Adrenal gland (tissue), 19 donors: ENCODE measurements at places on chromosomes 1 and 21.

GRCh38 chr21:39082656-39083376 is 100.4 kb downstream of the PSMG1 start:
- H3K27ac ChIP-seq, result no peak overlapping the region
- DNase-seq, result no peak
- H3K27me3 ChIP-seq, result no peaks in the 10 kb centered on the region
- H3K4me1 ChIP-seq, result no peaks in the 10 kb centered on the region
- H3K36me3 ChIP-seq, result no peaks in the 10 kb centered on the region
- no peak overlapping the region for H3K4me3 ChIP-seq

DNA sequence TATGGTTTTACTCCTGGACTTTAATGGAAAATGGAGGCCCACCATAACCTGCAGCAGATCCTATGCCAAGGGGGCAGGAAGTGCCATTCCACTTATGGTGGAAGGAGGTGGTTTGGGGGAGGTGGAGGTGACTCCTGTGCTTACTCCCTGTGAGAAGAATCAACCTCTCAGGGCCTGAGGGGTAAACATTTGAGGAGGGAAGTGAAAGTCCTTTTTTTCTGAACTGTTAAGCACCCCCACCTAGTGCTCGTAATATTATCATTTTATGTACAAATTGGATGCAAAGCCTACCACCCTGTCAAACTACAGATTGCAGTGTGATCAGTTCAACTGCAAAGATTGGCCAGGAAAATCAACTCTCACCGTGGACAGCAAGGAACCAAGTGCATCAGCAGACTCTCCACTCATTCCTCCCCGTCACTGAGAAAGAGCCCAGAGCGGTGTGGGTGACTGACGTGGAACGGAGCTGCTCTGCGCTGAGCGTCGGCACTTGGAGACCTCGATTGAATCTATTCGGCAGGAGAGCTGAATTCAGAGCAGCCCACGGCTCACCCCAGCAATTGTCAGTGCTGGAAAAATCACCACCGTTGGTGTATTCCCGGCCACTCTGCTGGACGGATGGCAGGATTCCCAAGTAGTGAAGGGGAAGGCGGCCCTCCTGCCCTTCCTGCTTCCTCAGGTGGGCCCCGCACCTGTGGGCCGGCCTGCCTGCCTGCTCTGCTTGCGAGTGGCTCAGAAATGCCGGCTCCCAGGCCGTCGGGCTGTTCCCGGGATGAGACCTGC is 46.8 kb upstream of the COX20 start:
- H3K4me3 ChIP-seq, result no peak overlapping the region
- no peak for DNase-seq
- H3K36me3 ChIP-seq, result no peaks in the 10 kb centered on the region

- H3K4me3 ChIP-seq, result no peak overlapping the region
- no peaks in the 10 kb centered on the region for H3K4me1 ChIP-seq
- DNase-seq, result no peak
- H3K36me3 ChIP-seq, result no peaks in the 10 kb centered on the region
- no peaks in the 10 kb centered on the region for H3K27me3 ChIP-seq
- H3K27ac ChIP-seq, result no peak overlapping the region
Observed at GRCh38 chr1:111904478-111905218, 84.8 kb downstream of the KCND3 start.

DNA sequence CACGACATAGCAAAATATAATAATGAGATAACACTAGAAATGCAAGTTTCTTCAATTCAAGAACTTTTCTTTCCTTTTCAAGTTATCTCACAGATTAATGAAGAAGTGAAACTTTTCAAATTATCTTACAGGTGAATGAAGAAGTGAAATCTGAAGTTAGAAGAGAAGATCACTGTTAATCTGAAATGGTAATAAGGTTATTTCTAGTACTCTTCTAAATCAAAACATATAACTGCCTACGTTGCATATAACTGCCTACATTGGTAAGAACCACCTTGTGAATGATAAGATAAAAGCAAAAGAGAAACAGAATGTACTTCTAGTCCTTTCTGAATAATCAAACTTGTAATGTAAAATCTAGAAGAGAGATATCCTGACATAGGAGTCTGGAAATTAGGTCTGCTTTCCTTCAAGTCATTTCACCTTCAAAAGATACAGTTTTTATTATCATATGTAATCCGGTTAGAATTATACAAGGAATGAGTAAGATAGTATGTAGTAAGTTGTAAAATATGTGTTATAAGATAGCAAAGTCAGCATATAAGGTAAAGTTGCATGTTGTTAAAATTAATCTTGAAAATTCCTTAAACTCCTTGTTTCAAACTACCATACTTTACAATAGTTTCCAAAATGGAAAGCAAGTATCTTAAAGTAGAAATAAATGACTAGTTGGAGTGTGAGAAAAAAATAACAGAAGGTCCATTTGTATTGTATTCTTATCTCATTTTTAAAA is 522.4 kb upstream of the ZRANB2 start:
- no peaks in the 10 kb centered on the region for H3K4me1 ChIP-seq
- DNase-seq, result no peak
- H3K27ac ChIP-seq, result no peak overlapping the region
- H3K4me3 ChIP-seq, result no peak overlapping the region

- H3K36me3 ChIP-seq, result no peaks in the 10 kb centered on the region
- no peaks in the 10 kb centered on the region for H3K27me3 ChIP-seq
- DNase-seq, result no peak
- no peak overlapping the region for H3K4me3 ChIP-seq
Observed at GRCh38 chr1:65425697-65426096, 5.2 kb downstream of the LEPR start.

DNA sequence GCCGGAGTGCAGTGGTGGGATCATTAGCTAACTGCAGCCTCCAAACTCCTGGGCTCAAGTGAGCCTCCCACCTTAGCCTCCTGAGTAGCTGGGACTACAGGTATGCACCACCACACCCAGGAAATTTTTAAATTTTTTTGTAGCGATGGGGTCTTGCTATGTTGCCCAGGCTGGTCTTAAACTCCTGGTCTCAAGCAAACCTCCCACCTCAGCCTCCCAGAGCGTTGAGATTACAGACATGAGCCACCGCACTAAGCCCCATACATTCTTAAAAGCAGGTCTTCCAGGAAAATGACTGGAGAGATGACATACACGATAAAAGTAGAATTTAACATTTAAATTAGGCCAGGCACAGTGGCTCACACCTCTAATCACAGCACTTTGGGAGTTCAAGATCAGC is 13.4 kb downstream of the MTFR1L start:
- H3K36me3 ChIP-seq, result no peaks in the 10 kb centered on the region
- H3K4me3 ChIP-seq, result no peak overlapping the region
- DNase-seq, result no peak
- no peaks in the 10 kb centered on the region for H3K27me3 ChIP-seq

DNA sequence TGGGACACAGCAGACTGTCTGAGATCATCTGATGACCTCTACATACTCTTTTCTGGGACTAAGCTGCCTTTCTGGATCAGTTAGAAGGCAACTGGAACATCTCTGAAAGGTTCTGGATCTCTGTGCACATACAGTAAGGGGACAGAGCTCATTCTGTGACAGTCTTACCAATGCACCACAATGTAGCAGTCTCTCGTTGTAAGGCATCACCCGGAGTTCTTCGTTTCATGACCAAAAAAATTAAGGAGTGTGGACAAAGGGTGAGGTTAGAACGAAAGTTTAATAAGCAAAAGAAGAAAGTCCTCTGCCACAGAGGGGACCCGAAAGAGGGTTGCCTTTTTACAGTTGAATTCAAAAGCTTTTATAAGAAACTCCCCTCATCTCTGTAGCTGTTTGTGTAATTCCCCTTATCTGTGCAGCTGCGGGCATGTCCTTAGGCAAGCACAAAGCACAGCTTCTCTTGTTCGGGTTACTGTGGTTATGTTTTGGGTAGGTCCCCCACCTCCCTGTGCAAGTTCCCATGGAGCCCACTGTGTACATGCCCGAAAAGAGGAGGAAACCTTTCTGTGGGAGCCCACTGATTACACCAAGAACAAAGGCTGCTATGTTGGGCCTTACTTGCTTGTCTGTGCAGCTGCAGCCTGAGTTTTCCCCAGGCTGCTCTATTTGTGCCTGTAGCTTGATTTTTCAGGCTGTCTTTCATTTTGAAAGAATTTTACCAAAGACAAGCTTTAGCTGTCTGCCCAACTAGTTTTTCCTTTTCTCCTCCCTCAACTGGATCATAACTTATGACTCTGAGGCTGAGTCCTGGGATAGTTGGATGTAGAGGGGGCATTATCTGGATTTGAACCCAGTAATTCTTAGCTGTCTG is 53.1 kb upstream of the CACNA1E start:
- no peaks in the 10 kb centered on the region for H3K36me3 ChIP-seq
- H3K4me1 ChIP-seq, result no peaks in the 10 kb centered on the region
- peaks cover 8% of the 10 kb centered on the region for H3K27me3 ChIP-seq
- DNase-seq, result no peak
- H3K4me3 ChIP-seq, result no peak overlapping the region

DNA sequence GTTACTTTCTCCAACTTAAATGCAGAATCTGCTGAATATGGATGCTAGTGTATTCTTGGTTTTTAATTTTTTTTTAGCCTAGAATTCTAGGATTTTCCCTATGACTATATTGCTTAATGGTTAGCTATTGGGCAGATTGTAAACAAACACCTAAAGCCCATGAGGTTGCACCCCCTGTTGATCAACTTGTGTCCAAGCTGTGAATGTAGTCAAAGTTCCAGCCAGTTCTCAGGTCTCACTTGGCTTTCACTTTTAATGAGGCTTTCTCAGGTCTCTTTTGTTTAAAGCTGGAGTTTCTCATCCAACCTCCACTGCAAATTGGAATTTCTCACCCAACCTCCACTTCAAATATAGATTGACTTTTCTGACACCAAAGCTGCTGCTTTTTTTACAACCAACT is 35.9 kb downstream of the FCER1A start:
- no peak for DNase-seq
- H3K27ac ChIP-seq, result no peak overlapping the region
- no peak overlapping the region for H3K4me3 ChIP-seq
- no peaks in the 10 kb centered on the region for H3K27me3 ChIP-seq
- H3K36me3 ChIP-seq, result no peaks in the 10 kb centered on the region

GRCh38 chr1:192530254-192530653 is 45.3 kb upstream of the RGS1 start:
- H3K27me3 ChIP-seq, result no peaks in the 10 kb centered on the region
- no peak for DNase-seq
- H3K4me1 ChIP-seq, result peaks cover 6% of the 10 kb centered on the region
- H3K27ac ChIP-seq, result no peak overlapping the region

- H3K27ac ChIP-seq, result peak overlapping the region; percentile 40
- H3K27me3 ChIP-seq, result no peaks in the 10 kb centered on the region
- no peaks in the 10 kb centered on the region for H3K36me3 ChIP-seq
- no peak for DNase-seq
- H3K4me3 ChIP-seq, result no peak overlapping the region
- peaks cover 29% of the 10 kb centered on the region for H3K4me1 ChIP-seq
Observed at GRCh38 chr1:153567621-153568366, 2.1 kb upstream of the S100A2 start.
